ENCODE measurements at places on chromosomes 12 and 14. TPM values are rescaled to one million over a fixed set of nuclear protein-coding genes. Genes with fewer than 3 reads are reported as not detected.
A peak's percentile ranks its signal among the peaks of the same experiment; 100 is the strongest.

Gene HOXC9
- total RNA-seq = not detected

Gene DPF3
- total RNA-seq = 4.3 TPM

Gene TPH2
- not detected for total RNA-seq

Gene FAM177A1
- 135 TPM for total RNA-seq

Gene CARMIL3
- total RNA-seq = 0.27 TPM

Gene AQP6
- not detected for total RNA-seq

Gene CLEC2B
- total RNA-seq = 86.8 TPM

Gene VWF
- 0.21 TPM for total RNA-seq

Gene CBLN3
- total RNA-seq = 2.9 TPM

Gene LRP6
- 2.1 TPM for total RNA-seq

Gene SMOC1
- total RNA-seq = 0.71 TPM

Gene KCNC2
- not detected for total RNA-seq

Gene CLEC14A
- not detected for total RNA-seq

Gene ZFHX2
- 0.45 TPM for total RNA-seq

GRCh38 chr12:85759623-85760022 lies 76.6 kb downstream of the RASSF9 start:
- DNase-seq = no peak

DNA sequence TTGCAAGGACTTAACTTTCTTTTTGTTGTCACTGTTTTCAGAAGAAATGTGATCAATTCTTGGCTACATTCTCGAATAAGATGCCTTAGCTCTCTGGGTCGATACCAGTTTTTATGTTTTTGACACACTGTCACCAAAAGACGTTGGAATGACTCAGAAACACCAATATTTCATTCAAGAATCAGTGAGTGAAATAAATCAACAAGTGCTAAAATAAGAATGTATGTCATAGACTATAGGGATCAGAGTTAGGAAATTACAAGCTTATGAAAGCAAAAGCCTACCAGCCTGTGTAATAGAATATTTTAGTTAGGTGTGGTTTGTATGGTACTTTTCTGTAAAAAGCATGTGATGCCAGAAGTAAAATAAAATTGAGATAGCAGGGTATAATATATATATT lies 17.8 kb downstream of the PPHLN1 start:
- no peak for DNase-seq

GRCh38 chr12:85617307-85618091 lies 218.7 kb downstream of the RASSF9 start:
- no peak for DNase-seq

DNA sequence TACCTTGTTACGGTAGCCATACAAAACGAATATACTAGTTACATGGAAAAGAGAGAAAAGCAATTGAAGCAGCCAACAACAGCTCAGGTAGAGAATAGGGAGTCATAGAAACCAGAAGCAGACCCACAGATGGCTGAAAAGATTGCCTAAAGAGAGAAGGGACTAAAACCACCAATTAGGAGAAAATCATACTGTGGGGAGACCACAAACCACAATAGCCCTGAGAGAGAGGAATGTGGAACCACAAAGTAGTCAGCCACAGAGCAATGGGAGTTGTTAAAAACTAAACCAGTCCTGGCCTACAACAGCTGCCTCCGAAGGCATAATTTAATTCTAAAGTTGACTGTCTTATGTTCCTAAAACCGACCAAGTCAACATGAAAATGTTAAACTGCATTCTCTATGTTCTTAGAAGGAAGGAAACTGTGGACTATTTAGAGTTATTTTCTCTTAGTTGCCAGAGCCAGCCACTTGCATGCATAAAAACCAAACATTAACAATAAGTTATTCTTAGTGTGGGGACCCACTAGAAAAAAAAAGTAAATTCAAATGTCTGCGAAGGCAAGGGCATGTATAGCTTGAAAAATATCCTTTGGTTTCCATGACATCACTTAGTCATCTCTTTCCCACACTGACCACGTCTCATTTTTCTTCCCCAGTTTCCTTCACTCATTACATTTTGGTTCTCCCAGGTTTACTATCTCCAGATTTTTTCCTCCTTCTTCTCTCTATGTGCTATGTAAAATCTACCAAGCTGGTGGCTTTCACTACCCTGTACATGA lies 398.1 kb downstream of the NOVA1 start:
- DNase-seq = no peak

- no peak for DNase-seq
These were observed 32.1 kb downstream of the SLC15A4 start for GRCh38 chr12:128791395-128792322.

DNA sequence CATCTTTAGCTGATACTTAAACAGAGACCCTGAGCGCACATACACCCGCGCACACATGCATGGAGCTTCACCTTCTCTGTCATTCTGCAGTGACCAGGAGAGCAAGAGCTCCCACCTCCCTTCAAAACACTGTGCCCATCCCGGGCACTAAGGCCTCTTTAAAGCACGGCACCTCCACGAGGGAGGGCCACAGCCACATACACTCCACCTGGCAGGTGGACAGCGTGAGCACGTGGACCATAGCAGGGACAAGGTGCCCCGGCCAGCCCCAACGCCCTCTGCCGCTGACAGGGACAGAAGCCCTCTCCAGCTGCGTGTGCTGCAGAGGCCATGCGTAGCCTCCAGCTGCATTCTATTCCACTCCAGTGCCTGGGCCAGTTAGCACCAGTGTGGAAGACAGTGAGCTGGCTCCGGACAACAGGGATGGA lies 5.4 kb downstream of the GAPDH start:
- no peak for DNase-seq

DNA sequence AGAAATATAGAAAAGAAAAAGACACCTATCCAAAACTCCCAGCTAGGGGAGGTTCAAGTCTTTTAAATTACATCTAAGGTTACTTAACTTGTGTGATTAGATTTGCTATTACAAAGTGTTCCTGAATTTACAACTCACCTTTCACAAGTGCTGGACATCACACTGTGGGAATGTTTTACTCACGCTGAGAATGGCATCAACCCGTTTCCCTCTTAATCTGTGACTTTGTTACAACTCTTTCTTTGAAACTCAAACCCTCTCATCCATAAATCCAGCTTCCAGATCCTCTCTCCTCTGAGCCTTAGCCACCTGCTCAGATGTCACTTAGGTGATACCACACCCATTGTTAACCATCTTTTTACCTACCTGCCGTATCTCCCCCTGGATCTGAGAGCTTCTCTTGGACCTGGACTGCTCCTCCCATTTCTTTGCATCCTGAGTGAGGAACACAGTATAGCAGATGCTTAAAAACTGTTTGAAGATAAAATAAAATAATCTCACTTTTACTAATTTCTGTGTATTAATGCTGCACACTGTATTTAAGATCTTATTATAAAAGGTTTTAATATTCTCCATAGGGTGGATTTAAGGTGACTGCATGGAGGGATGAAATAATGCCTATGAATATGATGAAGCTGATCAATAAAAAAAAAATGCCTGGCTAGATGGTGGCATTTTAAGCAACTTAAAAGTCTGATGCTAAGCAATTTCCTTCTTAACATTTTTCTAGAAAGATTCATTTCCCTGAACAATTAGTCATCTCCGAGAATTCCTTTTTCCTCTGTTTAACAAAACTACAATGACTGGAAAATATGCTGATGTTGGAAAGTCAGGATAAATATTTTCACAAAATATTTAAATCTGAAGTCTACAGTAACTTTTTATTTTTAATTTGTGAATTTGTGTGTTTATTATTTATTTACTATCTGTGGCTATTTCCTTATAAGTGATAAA lies 39.1 kb upstream of the NAP1L1 start:
- no peak for DNase-seq

DNA sequence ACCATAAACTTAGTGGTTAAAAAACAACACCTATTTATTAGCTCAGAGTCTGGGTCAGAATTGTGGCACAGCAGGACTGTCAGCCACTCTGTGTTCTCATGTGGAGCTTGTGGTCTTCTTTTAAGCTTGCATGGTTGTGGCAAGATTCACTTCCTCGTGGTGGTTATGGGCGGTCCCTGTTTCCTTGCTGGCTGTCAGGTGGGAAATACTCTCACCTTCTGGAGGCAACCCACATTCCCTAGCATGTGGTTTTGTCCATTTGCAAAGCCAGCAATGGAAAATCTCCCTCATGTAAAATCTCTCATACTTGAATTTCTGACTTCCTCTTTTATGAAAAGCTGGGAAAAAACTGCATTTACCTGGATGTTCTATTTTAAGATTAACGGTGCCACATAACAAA lies 229.8 kb downstream of the ALX1 start:
- no peak for DNase-seq

- no peak for DNase-seq
These were observed 197.3 kb downstream of the PPM1H start for GRCh38 chr12:62737615-62738014.

DNA sequence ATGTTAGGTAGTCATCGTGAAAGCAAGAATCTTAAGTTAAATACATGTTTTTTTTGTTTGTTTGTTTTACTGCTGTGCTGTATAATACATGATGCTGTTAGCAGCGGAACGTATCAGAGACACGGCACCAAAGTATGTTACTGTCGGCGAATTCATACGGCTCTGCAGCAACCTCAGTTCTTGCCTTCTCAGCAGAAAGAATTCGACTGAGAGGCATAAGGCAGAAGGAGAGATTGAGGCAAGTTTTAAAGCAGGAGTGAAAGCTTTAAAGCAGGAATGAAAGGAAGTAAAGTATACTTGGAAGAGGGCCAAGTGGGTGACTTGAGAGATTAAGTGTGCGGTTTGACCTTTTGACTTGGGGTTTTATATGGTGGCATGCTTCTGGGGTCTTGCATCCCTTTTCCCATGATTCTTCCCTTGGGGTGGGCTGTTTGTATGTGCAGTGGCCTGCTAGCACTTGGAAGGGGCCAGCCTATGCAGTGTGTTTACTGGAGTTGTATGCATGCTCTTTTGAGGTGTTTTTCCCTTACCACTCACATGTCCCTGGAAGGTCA lies 23.7 kb downstream of the LEMD3 start:
- no peak for DNase-seq

DNA sequence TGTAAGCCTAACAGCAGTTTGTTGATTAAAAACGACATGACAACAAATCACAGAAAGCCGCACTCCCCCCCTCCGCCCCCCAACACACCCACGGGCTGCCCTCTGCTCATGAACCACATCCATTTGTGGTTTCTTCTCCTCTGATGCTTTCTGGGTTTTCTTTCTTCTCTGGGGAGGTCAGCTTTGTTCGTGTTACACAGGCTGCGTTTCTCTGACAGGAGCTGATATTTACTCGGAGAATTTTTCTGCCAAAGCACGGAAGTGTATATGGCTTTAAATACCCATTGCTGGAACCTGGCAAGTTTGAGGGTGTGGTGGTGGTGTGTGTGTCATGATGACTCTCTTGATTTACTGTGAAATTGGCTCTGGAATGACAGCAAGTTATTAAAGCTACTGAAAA lies 883.7 kb upstream of the TMEM132C start:
- no peak for DNase-seq

- DNase-seq = no peak
These were observed 34.6 kb upstream of the PYGL start for GRCh38 chr14:50978888-50979287.

DNA sequence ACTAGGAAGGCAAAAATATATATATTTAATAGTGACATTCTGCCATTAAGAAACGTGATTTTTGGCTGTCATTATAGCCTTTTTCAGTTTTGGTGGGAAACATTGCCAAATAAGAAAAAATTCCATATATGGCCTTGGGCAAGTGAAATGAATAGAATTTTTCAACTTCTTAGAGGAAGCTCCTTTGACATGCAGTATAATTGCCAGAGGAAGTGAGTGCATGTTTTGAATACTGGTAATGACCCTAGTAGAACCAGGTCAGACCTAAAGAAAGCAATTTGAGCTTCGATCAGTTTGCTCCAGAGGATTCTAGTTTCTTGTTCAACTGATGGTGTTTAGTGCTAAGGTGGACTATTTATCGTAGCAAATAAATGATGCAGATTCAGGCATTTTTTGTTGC lies 26.2 kb upstream of the TRIM9 start:
- DNase-seq = no peak

GRCh38 chr12:1280059-1280458 lies 289.0 kb downstream of the ERC1 start:
- no peak for DNase-seq

- DNase-seq = no peak
These were observed 155.6 kb downstream of the ETV6 start for GRCh38 chr12:11805043-11805442.

GRCh38 chr12:66144791-66145754 lies 14.5 kb upstream of the LLPH start:
- peak; percentile 14 for DNase-seq

Measured in naive thymus-derived CD4-positive, alpha-beta T cell (primary cell).